ENCODE measurements at places on chromosomes 2 and 18. TPM values are rescaled to one million over a fixed set of nuclear protein-coding genes. Genes with fewer than 3 reads are reported as not detected.

Gene NT5DC4
- total RNA-seq: not detected

GRCh38 chr2:207787017-207787416 lies 17.3 kb upstream of the FZD5 start:
- DNase-seq: peak; percentile 38
- no peak overlapping the region for H3K4me3 ChIP-seq
- H3K27me3 ChIP-seq: no peaks in the 10 kb centered on the region
- H3K27ac ChIP-seq: no peak overlapping the region
- H3K36me3 ChIP-seq: no peaks in the 10 kb centered on the region

- no peaks in the 10 kb centered on the region for H3K27me3 ChIP-seq
- H3K27ac ChIP-seq: no peak overlapping the region
- H3K36me3 ChIP-seq: no peaks in the 10 kb centered on the region
- H3K4me1 ChIP-seq: peaks cover 5% of the 10 kb centered on the region
Measured at GRCh38 chr2:122167515-122167914, 412.1 kb downstream of the TSN start.

- H3K4me3 ChIP-seq: no peak overlapping the region
- H3K4me1 ChIP-seq: no peaks in the 10 kb centered on the region
- DNase-seq: peak; percentile 16
- H3K36me3 ChIP-seq: no peaks in the 10 kb centered on the region
- H3K27ac ChIP-seq: no peak overlapping the region
Measured at GRCh38 chr2:82317012-82317411, 2012.5 kb upstream of the LRRTM1 start.

- no peaks in the 10 kb centered on the region for H3K4me1 ChIP-seq
- no peak for DNase-seq
- no peak overlapping the region for H3K27ac ChIP-seq
- peaks cover 7% of the 10 kb centered on the region for H3K36me3 ChIP-seq
- no peaks in the 10 kb centered on the region for H3K27me3 ChIP-seq
- H3K4me3 ChIP-seq: no peak overlapping the region
Measured at GRCh38 chr2:135791418-135792190, 45.4 kb downstream of the LCT start.

GRCh38 chr2:172693037-172693436 lies 42.6 kb upstream of the RAPGEF4 start:
- no peaks in the 10 kb centered on the region for H3K36me3 ChIP-seq
- no peaks in the 10 kb centered on the region for H3K27me3 ChIP-seq
- peak; percentile 43 for DNase-seq
- H3K4me1 ChIP-seq: no peaks in the 10 kb centered on the region
- no peak overlapping the region for H3K27ac ChIP-seq

DNA sequence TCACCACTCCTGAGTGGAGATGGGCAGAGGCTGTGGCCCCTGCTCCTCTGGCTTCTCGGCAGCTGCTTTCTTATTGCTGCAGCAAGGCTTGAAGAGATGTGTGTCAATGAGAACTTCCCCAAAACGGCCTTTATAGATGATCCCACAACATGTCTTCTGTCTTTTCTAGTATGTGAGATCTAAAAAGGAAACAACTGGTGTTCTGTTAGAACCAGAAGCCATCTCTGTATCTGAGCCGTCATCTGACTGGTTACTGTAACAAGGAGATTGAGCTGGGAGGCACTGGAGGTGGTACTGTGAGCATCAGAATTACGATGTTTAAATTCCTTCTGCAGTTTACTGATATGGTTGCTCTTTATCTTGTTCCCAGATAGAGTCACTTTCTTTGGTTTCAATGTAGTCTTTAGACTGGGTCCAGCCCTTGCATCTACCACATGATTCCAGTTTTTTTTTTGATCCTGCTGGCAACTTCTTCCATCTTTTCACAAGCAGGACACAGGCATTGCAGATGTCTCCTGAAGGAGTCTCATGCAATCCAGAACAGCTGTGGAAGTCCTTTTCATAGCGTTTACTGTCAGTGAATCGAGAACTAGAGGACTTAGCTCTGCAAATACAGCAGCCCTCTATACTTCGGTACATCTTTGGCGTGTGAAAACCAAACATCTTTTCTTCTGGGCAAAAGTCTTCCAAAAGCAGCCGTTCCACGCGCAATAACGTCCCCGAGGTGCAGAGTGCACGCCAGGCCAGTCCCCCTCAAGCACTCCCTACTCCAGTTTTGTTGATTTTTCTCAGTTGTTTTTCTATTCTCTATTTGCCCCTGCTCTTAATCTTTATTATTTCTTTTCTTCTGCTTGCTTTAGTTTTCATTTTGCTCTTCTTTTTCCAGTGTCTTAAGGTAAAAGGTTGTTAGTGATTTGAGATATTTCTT lies 29.7 kb downstream of the TAF4B start:
- no peaks in the 10 kb centered on the region for H3K36me3 ChIP-seq
- H3K27ac ChIP-seq: no peak overlapping the region
- DNase-seq: peak; percentile 1
- no peaks in the 10 kb centered on the region for H3K27me3 ChIP-seq
- no peaks in the 10 kb centered on the region for H3K4me1 ChIP-seq
